Spinal cord (tissue), 10 donors: ENCODE measurements at places on chromosomes 6 and 20.

DNA sequence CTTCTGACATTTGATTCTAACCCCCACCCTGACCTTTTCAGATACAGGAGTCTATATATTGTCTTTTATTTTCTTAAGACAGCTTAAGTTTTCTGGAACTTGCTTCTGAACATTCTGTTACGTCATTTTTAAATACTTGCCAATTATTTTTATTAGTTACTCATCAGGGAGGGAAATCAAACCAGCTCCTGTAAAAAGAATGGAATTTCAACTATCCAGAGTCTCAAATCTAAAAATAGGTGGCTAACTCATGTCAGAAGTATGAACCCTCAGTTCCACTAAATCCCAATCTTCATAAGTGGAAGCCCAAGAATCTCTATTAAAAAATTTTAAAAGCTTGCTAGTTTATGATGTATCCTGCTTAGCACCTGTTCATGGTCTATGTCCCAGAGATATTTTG, 900.0 kb downstream of the KIF16B start:
- no peaks in the 10 kb centered on the region for H3K4me1 ChIP-seq
- H3K4me3 ChIP-seq: no peak overlapping the region
- DNase-seq: no peak
- no peak overlapping the region for H3K27ac ChIP-seq

DNA sequence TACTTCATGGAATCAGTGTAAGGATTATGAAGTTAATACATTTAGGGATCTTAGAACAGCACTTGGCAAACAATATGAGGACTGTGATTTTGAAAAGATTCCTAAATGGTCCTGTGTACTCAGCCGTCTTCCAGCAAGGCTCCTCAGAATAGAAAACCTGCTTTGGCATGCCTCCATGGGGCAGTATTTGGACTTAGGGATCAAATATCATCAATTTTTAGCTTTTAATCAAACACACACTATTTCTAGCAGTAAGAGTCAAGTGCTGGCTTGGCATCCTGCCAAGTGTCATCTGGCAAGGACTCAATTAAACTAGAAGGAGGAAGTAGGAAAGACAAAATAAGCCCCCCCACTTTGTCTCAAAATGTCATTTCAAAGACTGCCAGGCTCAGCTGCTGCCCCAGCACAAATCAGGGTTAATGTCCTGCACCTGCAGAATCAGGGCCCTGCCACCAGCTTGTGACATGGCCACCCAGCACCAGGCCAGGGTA, 40.8 kb downstream of the IYD start:
- H3K4me1 ChIP-seq: peaks cover 13% of the 10 kb centered on the region
- no peaks in the 10 kb centered on the region for H3K36me3 ChIP-seq
- no peak overlapping the region for H3K27ac ChIP-seq
- DNase-seq: no peak

DNA sequence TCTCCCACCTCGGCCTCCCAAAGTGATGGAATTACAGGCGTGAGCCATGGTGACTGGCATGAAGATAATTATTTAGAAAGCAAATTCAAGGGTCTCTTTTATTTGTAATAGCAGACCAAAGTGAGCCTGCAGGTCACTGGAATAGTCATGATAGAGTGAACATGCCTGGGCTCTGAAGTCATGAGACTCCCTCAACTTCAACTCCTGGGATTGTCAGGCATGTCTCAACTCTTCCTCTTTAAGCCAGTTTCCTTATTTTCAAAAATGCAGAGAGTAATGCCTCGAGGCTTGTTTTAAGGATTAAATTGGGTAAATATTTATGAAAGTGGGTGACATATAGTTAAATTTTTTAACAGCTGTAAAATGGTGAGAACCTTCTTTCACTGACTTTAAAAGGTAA, 22.7 kb upstream of the HECA start:
- H3K4me3 ChIP-seq: no peak overlapping the region
- H3K27me3 ChIP-seq: no peaks in the 10 kb centered on the region
- no peak overlapping the region for H3K27ac ChIP-seq
- no peaks in the 10 kb centered on the region for H3K36me3 ChIP-seq

DNA sequence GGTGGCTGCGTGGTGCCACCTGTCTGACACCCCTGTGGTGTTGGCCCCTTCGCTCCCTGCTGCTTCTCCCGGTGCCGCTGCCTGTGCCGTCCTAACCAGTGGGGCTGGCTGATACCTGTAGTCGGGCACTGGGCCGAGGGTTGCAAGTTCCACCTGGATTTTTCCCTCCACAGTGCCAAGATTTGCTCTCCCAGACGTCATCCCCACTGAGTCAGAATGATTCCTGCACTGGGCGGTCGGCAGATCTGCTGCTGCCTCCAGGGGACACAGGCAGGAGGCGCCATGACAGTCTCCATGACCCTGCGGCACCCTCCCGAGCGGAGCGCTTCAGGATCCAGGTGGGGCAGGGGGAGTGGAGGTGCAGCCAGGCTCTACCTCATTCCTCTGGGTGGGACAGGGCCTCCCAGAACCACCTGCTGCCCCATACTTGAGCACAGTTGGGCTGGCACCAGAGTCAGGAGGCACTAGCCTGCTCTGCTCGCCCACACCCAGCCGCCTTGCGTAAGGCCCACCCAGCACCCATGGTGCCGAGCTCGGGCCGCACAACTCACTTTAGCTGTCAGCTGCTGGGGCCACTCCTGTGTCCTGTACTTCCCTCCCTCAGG, 60.2 kb downstream of the TCP11 start:
- no peak overlapping the region for H3K4me3 ChIP-seq
- DNase-seq: no peak
- H3K4me1 ChIP-seq: peaks cover 32% of the 10 kb centered on the region
- peaks cover 92% of the 10 kb centered on the region for H3K36me3 ChIP-seq
- H3K27ac ChIP-seq: peak overlapping the region; percentile 42

DNA sequence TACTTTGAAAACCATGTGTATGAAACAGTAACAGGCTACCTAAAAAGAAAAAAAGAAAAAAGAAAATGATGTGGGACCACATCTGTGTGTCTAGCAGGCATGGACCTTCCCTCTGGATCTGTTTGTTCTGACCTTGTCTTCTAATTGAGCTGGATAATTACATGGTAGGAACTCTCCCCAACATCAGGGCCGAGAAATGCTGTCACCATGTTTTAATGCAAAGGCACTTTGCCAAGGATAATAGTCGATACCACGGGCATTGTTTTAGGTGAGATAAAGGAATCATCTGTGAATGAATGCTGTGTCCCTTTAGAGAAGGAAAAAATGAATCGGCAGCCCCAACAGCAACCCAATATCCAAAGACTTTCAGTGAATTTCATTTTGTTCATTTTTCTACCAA, 149.1 kb downstream of the ZDHHC14 start:
- H3K27ac ChIP-seq: no peak overlapping the region
- no peaks in the 10 kb centered on the region for H3K27me3 ChIP-seq
- peaks cover 4% of the 10 kb centered on the region for H3K36me3 ChIP-seq
- H3K4me3 ChIP-seq: no peak overlapping the region
- no peak for DNase-seq
- H3K4me1 ChIP-seq: peaks cover 20% of the 10 kb centered on the region

- H3K4me3 ChIP-seq: no peak overlapping the region
- no peaks in the 10 kb centered on the region for H3K36me3 ChIP-seq
- no peak for DNase-seq
- no peak overlapping the region for H3K27ac ChIP-seq
- peaks cover 5% of the 10 kb centered on the region for H3K4me1 ChIP-seq
- H3K27me3 ChIP-seq: no peaks in the 10 kb centered on the region
Measured at GRCh38 chr20:18032977-18033892, 24.5 kb downstream of the OVOL2 start.

- H3K36me3 ChIP-seq: no peaks in the 10 kb centered on the region
- no peak overlapping the region for H3K4me3 ChIP-seq
- H3K27me3 ChIP-seq: no peaks in the 10 kb centered on the region
Measured at GRCh38 chr6:82419859-82420258, 56.2 kb downstream of the TPBG start.

- peaks cover 4% of the 10 kb centered on the region for H3K4me1 ChIP-seq
- peaks cover 2% of the 10 kb centered on the region for H3K27me3 ChIP-seq
- H3K36me3 ChIP-seq: no peaks in the 10 kb centered on the region
Measured at GRCh38 chr6:167707686-167708500, 118.8 kb upstream of the AFDN start.

DNA sequence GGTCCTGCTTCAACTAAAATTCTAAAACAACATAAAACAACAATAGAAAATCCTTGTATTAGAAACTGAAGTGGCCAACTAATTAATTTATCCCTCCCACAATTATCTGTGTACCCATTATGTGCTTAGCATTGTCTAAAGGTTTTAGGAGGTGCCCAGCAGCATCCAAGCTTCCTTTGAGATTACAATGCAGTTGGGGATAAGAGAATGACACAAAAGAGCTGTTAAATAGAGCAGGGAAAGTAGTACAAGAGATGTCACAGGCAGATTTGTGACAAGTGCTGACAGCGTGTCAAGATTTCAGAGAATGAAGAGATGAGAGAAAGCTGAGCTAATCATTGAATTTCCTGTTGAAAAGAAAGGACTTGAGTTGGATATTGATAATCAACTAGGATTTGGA, 204.8 kb downstream of the OTOR start:
- no peak for DNase-seq
- H3K36me3 ChIP-seq: no peaks in the 10 kb centered on the region
- H3K4me1 ChIP-seq: no peaks in the 10 kb centered on the region
- no peak overlapping the region for H3K27ac ChIP-seq
- no peak overlapping the region for H3K4me3 ChIP-seq
- no peaks in the 10 kb centered on the region for H3K27me3 ChIP-seq

- no peaks in the 10 kb centered on the region for H3K27me3 ChIP-seq
- H3K4me1 ChIP-seq: peaks cover 4% of the 10 kb centered on the region
- H3K36me3 ChIP-seq: no peaks in the 10 kb centered on the region
- H3K27ac ChIP-seq: peak within 1 kb of the TSS; percentile 79
- DNase-seq: peak; percentile 61
Measured at GRCh38 chr6:57317060-57317943, at the start of gene PRIM2. Gene PRIM2, plus strand, starts transcription at chr6:57317630. Its CDS starts 816 bp downstream, at chr6:57318446.

GRCh38 chr6:11628562-11628961, 91.0 kb downstream of the TMEM170B start:
- DNase-seq: no peak
- H3K4me3 ChIP-seq: no peak overlapping the region
- no peaks in the 10 kb centered on the region for H3K27me3 ChIP-seq
- H3K4me1 ChIP-seq: peaks cover 4% of the 10 kb centered on the region

DNA sequence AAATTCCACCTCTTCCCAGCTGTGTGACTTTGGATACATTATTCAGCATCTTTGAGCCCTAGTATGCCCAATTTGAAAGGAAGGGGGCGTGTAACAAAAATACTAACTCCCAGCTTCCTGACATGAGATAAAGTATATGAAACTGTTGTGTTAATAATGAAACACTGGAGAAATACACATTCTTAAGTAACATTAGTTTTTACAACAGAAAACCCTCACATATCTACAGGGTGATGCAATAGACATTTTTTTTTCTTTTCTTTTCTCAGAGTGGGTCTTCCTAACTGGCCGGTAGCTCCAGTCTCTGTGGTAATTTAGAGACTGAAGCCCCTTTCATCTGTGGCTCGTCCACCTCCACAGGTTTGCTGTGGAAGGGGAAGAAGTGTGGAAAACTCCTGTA, 79.5 kb downstream of the CD83 start:
- no peak overlapping the region for H3K27ac ChIP-seq
- peaks cover 5% of the 10 kb centered on the region for H3K27me3 ChIP-seq

DNA sequence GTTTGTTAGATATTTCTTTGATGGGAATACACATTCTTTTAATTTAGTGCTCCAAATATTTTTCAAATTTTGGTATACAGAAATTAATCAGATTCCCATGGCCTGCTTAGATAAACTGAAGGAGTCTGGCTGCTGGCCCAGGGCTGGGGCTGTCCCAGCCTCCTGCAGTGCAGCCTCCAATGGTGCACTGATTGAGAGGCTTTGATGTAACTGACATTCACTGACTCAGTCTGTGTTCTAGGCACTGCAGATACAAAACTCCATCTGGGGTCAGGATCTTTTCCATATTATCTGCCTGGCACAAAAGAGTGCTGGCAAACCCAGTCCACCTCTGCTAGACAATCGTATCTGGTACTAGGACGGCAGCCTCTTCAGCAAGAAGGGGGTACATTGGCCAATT, 64.8 kb downstream of the GRIK2 start:
- H3K36me3 ChIP-seq: no peaks in the 10 kb centered on the region
- no peak overlapping the region for H3K27ac ChIP-seq
- H3K4me1 ChIP-seq: no peaks in the 10 kb centered on the region
- H3K27me3 ChIP-seq: no peaks in the 10 kb centered on the region

GRCh38 chr20:57838670-57839151, 128.9 kb upstream of the PMEPA1 start:
- peak; percentile 72 for DNase-seq
- H3K27ac ChIP-seq: no peak overlapping the region
- H3K4me1 ChIP-seq: peaks cover 45% of the 10 kb centered on the region
- H3K36me3 ChIP-seq: no peaks in the 10 kb centered on the region
- no peak overlapping the region for H3K4me3 ChIP-seq
- peaks cover 7% of the 10 kb centered on the region for H3K27me3 ChIP-seq

- no peak overlapping the region for H3K4me3 ChIP-seq
- peak overlapping the region; percentile 62 for H3K27ac ChIP-seq
- DNase-seq: peak; percentile 41
- H3K36me3 ChIP-seq: no peaks in the 10 kb centered on the region
Measured at GRCh38 chr20:49747707-49748524, 34.2 kb upstream of the B4GALT5 start.

GRCh38 chr6:36924778-36925374, 29.7 kb upstream of the PI16 start:
- H3K4me1 ChIP-seq: peaks cover 6% of the 10 kb centered on the region
- no peak for DNase-seq
- H3K4me3 ChIP-seq: no peak overlapping the region
- no peaks in the 10 kb centered on the region for H3K27me3 ChIP-seq
- H3K36me3 ChIP-seq: peaks cover 31% of the 10 kb centered on the region

DNA sequence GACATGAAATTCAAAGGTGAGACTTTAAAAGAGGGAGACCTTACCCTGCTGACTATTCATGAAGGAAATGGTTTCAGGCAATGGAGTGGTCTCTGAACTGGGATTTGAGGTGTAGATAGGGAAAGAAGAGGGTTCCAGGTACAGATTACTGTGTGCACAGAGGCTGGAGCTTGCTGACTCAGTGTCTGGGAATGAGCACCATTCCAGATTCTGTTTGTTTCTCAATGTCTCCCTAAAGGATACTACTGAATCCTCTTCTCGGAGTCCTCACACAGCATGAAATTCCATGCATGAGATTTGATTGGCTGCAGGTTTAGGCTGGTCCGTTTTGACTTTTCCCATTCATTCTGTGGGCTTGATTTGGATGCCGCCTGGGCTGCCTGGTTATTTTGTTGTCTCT, 49.0 kb downstream of the PPP1R14C start:
- no peak overlapping the region for H3K27ac ChIP-seq
- peaks cover 8% of the 10 kb centered on the region for H3K4me1 ChIP-seq
- DNase-seq: no peak
- H3K4me3 ChIP-seq: no peak overlapping the region
- H3K36me3 ChIP-seq: no peaks in the 10 kb centered on the region

- H3K27me3 ChIP-seq: no peaks in the 10 kb centered on the region
- no peak for DNase-seq
- H3K4me3 ChIP-seq: no peak overlapping the region
Measured at GRCh38 chr20:37801921-37802320, 101.0 kb upstream of the VSTM2L start.

DNA sequence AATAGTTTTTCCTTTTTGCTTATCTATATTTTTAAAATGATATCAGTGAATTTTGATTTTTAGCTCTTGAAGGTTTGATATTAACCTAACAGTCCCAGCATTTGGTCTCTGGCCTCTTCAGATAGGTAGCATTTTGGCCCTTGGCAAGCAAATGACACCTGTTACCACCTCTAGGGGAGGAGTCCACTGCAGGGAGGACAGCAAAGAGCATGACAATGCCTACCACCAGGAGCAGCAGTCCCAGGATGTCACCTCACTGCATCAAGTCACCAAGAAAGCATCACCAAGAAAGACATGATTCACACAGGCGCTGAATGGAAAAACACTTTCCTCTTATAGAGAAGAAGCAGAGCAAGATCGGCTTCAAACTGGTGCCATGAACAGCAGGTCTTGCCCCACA, 224.3 kb downstream of the UBE3D start:
- no peaks in the 10 kb centered on the region for H3K36me3 ChIP-seq
- DNase-seq: no peak
- no peak overlapping the region for H3K4me3 ChIP-seq
- no peak overlapping the region for H3K27ac ChIP-seq
